ENCODE measurements at places on chromosomes 16 and 17.

- no peaks in the 10 kb centered on the region for H3K27me3 ChIP-seq
- H3K4me3 ChIP-seq = no peak overlapping the region
- ATAC-seq = no peak
- H3K27ac ChIP-seq = no peak overlapping the region
- H3K36me3 ChIP-seq = peaks cover 13% of the 10 kb centered on the region
- H3K4me1 ChIP-seq = peaks cover 52% of the 10 kb centered on the region
These were observed 152.6 kb downstream of the CMIP start for GRCh38 chr16:81597079-81597658.

- H3K27ac ChIP-seq = no peak overlapping the region
- no peaks in the 10 kb centered on the region for H3K36me3 ChIP-seq
- H3K27me3 ChIP-seq = no peaks in the 10 kb centered on the region
These were observed 165.3 kb downstream of the SDK2 start for GRCh38 chr17:73478768-73479424.

DNA sequence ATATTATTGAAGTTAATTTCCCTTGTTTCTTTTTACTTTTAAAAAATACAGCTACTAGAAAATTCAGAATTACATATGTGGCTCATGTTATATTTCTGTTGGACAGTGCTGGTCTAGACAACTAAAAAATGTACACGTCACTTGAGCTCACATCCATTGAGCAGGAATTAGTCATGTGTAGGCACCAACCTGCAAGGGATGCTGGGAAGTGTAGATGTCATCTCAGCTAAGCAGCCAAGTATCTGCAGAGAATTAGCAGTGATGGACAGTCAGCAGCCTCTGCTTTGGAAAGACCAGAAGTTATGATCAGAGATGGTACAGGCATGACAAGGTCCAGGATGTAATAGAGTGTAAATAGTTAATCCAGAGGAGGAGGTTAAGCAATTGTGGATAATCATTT, 87.1 kb upstream of the HS3ST2 start:
- H3K27me3 ChIP-seq = peaks cover 31% of the 10 kb centered on the region
- no peak overlapping the region for H3K27ac ChIP-seq
- H3K4me3 ChIP-seq = no peak overlapping the region
- no peaks in the 10 kb centered on the region for H3K36me3 ChIP-seq
- no peaks in the 10 kb centered on the region for H3K4me1 ChIP-seq
- no peak for ATAC-seq

GRCh38 chr16:72202014-72202413, 30.1 kb upstream of the PMFBP1 start:
- H3K4me1 ChIP-seq = peaks cover 20% of the 10 kb centered on the region
- H3K4me3 ChIP-seq = no peak overlapping the region
- no peaks in the 10 kb centered on the region for H3K36me3 ChIP-seq
- no peak overlapping the region for H3K27ac ChIP-seq

DNA sequence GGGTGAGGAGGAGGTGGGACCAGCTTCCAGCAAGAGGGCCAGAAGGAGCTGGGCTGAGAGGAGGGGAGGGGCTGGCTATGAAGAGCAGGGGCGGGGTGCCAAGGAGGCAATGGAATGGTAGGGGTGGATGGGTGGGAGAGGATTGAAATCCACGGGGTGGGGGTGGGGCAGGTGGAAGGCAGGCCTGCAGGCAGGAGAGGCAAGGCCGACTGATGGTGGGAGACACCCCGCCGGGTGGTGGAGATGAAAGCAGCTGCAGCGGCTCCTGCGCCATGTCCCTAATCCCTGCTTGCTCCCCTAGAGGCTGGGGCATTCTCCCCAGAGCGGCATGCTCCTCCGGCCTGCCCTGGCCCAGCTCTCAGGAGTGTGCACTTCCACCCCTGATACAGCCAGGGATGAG, 27.8 kb upstream of the TAC4 start:
- ATAC-seq = no peak
- H3K36me3 ChIP-seq = no peaks in the 10 kb centered on the region
- peaks cover 6% of the 10 kb centered on the region for H3K4me1 ChIP-seq
- peaks cover 44% of the 10 kb centered on the region for H3K27me3 ChIP-seq

DNA sequence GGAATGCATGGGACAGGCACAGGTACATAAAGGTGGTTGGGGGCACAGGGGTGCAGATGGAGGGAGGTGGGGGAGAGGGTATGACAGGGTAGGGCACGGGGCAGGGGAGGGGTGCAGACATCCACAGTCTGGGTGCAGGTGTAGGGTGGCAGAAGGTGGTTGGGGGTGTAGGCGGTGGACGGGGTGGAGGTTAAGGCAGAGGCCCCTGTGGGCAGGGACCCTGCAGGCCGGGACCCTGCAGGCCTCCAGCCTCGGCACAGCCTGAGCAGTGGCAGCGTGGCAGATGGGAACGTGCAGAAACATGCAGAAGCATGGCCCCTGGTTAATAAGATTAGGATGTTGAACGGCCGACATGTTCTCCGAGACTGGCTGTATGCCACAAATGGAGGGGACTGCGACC, 115.2 kb downstream of the RBFOX3 start:
- no peak overlapping the region for H3K27ac ChIP-seq
- peak; percentile 53 for ATAC-seq
- H3K36me3 ChIP-seq = no peaks in the 10 kb centered on the region
- H3K4me3 ChIP-seq = no peak overlapping the region

- H3K4me3 ChIP-seq = no peak overlapping the region
- H3K27me3 ChIP-seq = no peaks in the 10 kb centered on the region
- ATAC-seq = no peak
- peaks cover 52% of the 10 kb centered on the region for H3K4me1 ChIP-seq
- H3K27ac ChIP-seq = no peak overlapping the region
- peaks cover 79% of the 10 kb centered on the region for H3K36me3 ChIP-seq
These were observed 5.3 kb downstream of the DHX38 start for GRCh38 chr16:72098936-72099335.

DNA sequence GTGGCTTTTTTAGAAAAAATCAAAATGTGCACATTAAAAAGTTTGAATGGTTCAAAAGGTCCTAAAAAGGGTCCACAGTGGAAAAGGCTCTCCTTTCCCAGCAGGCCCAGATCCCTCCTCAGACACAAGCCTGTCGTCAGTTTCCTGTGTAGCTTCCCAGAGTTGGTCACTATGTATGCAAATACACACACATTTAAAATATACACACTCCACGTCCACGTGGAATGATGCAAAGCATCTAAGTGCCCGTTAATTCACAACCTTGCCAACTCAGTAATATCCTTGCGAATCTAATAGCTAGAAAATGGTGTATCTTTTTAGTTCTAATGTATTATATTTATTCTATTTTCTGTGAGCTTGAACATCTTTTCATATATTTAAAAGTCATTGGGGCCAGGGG, 17.7 kb downstream of the NLRC5 start:
- no peak for ATAC-seq
- peak overlapping the region; percentile 60 for H3K4me3 ChIP-seq
- H3K27ac ChIP-seq = peak overlapping the region; percentile 94
- peaks cover 64% of the 10 kb centered on the region for H3K36me3 ChIP-seq

- no peaks in the 10 kb centered on the region for H3K4me1 ChIP-seq
- no peak overlapping the region for H3K4me3 ChIP-seq
- no peak for ATAC-seq
- H3K27ac ChIP-seq = no peak overlapping the region
These were observed 206.5 kb upstream of the IRX3 start for GRCh38 chr16:54493061-54493460.

- ATAC-seq = no peak
- H3K4me3 ChIP-seq = no peak overlapping the region
- H3K27me3 ChIP-seq = no peaks in the 10 kb centered on the region
- H3K4me1 ChIP-seq = no peaks in the 10 kb centered on the region
These were observed 538.2 kb upstream of the CDH5 start for GRCh38 chr16:65828296-65828695.

GRCh38 chr16:53991754-53992378, 287.9 kb downstream of the FTO start:
- H3K36me3 ChIP-seq = peaks cover 32% of the 10 kb centered on the region
- no peaks in the 10 kb centered on the region for H3K4me1 ChIP-seq
- no peak overlapping the region for H3K27ac ChIP-seq
- no peak for ATAC-seq
- H3K27me3 ChIP-seq = no peaks in the 10 kb centered on the region

DNA sequence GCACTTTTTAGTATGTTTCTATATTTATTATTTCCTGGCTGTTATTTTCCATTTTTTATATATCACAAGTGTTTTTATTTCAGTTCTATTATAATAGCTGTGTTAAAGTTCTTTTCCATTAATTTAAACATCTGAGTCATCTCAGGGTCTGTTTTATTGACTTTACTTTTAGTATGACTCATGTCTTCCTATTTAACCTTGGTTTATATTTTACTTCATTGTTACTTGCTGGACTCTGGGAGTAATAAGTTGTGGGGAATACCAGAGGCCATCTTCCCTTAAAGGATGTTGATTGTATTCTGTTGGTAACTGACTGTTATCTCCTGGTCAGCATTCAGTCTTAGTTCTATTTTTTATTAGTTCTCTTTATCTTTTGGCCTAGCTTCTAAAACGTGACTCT, 1508.2 kb downstream of the CDH11 start:
- no peaks in the 10 kb centered on the region for H3K27me3 ChIP-seq
- H3K4me3 ChIP-seq = no peak overlapping the region
- no peak for ATAC-seq
- no peaks in the 10 kb centered on the region for H3K4me1 ChIP-seq

GRCh38 chr17:56824503-56824902, 9.2 kb downstream of the C17orf67 start:
- no peaks in the 10 kb centered on the region for H3K27me3 ChIP-seq
- H3K36me3 ChIP-seq = peaks cover 11% of the 10 kb centered on the region
- no peak for ATAC-seq
- peaks cover 15% of the 10 kb centered on the region for H3K4me1 ChIP-seq
- no peak overlapping the region for H3K27ac ChIP-seq
- no peak overlapping the region for H3K4me3 ChIP-seq

DNA sequence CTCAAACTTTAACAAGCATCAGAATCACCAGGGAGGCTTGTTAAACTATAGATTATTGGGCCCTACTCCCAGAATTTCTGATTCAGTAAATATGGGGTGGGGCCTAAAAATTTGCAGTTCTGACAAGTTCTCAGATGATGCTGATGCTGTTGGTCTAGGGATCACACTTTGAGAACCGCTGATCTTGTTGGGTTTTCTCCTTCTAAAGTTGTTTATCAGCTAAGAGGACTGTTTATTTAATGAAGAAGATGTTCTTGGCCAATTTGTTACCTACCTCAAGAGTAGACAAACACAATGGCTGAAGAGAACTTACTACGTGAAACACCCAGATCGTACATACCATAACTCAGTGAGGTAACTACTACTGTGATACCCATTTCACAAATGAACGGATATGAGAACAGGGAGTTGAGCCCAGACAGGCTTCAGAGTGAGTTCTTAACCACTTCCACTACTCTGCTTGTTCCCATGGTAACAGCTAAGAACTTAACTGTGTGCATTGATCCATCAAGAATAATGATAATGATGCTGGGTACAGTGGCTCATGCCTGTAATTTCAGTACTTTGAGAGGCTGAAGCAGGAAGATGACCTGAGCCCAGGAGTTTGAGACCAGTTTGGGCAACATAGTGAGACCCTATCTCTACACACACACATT, 85.3 kb upstream of the NSRP1 start:
- no peak overlapping the region for H3K27ac ChIP-seq
- H3K36me3 ChIP-seq = no peaks in the 10 kb centered on the region
- peak; percentile 68 for ATAC-seq

DNA sequence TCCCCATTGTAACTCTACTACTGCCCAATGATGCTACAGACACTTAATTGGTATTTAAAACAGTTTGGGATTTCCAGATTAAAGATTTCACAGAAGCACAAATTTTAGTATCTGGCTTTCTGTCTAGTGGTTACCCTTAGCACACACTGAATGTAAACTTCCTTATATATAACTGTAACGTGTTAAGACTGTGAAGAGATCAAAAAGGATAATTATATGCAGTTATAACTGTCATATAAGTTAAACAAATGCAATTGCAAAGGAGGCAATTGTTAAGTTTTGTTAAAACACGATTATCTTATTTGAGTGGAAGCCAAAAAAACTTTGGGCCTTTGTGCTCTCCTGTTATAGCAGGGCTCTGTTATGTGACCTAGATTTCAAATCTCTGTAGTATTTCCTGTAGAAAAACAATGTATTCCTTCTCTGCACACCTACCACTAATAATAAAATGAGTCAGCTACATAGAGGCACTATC, 147.9 kb downstream of the STXBP4 start:
- H3K36me3 ChIP-seq = peaks cover 5% of the 10 kb centered on the region
- H3K4me1 ChIP-seq = no peaks in the 10 kb centered on the region
- no peak overlapping the region for H3K27ac ChIP-seq
- H3K27me3 ChIP-seq = no peaks in the 10 kb centered on the region
- H3K4me3 ChIP-seq = no peak overlapping the region

DNA sequence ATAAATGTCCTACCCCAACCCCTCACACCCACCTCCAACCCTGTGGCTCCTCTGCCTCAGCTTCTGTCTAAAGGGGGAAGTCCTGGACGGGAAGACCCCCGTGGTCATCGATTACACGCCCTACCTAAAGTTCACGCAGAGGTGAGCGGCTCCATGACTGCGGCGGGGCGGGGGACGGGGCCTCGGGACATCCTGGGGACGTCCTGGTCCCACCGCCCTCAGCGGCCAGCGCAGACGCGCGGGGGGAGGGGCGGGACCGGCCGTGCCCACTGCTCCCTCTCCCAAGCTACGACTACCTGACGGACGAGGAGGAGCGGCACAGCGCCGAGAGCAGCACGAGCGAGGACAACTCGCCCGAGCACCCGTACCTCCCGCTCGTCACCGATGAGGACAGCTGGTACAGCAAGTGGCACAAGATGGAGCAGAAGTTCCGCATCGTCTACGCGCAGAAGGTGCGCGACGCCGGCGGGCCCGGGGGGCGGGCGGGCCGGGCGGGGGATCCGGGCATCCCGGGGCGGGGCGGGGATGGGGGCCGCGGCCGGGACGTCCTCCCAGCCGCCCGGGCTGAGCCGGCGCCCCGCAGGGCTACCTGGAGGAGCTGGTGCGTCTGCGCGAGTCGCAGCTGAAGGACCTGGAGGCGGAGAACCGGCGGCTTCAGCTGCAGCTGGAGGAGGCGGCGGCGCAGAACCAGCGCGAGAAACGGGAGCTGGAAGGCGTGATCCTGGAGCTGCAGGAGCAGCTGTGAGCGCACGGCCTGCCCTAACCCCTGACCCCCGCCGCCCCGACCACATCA, 6.7 kb downstream of the RUNDC3A start:
- peaks cover 18% of the 10 kb centered on the region for H3K4me1 ChIP-seq
- peaks cover 18% of the 10 kb centered on the region for H3K36me3 ChIP-seq
- H3K4me3 ChIP-seq = peak overlapping the region; percentile 77

DNA sequence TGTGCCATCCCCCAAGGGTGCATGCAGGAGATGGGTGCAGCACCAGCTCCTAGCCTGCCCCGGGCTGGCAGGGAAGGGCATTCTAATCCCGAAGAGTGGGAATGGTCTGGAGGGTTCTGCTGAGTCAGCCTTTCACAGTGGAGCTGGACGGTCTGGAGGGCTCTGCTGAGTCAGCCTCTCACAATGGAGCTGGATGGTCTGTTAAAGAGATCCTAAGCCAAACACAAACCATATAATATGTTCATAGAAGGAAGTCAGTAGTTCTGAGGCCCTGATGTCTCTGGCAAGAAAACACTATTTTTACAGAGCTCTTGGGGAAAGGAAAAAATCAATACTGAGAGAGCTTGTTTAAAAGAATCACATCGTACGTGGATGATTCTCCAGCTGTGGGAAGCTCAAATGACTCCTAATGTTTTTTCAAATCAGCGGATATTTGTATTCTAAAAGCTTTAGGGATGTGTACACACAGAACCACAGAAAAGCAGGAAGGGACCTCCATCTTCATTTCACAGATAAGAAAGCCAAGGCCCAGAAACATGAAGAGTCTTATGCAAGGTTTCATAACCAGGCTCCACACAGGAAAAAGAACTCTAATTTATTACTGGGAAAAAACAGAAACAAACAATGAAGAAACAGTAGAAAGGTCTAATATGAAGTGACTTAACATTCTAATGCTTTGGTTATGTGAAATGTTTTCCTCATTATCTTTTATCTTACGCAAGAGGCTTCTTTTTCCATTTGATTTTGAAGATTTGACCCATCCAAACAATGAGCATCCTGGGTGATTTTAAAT, 176.3 kb downstream of the VPS53 start:
- H3K4me3 ChIP-seq = no peak overlapping the region
- no peak for ATAC-seq
- no peaks in the 10 kb centered on the region for H3K4me1 ChIP-seq
- H3K27me3 ChIP-seq = no peaks in the 10 kb centered on the region
